Stimulated activated CD8-positive, alpha-beta memory T cell treated with anti-CD3 and anti-CD28 coated beads, Interleukin-15, amount 100 ng/mL, for 24 hours (primary cell): ENCODE measurements at places on chromosomes 3 and 15.

GRCh38 chr3:146395164-146395563 lies 74.2 kb downstream of the PLSCR2 start:
- DNase-seq: no peak

DNA sequence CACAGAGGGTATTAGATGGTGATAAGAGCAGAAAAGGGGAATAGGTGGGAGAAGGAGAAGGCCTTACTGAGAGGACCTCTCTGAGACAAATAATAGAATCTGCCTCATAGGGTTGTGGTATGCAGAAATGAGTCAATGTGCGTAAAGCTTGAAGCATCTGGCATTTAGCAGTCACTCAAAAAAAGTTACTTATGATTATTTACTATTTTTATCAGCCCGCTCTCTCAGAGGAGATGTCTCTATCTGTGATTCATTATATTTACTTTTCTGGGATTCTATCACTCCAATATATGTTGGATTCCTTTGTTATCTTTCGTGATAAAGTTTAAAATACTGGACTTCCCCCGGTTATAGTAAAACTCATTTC lies 4.6 kb upstream of the TM4SF1 start:
- DNase-seq: no peak

- DNase-seq: no peak
Observed at GRCh38 chr3:4647411-4647810, 154.3 kb downstream of the ITPR1 start.

GRCh38 chr3:30492322-30493192 lies 113.8 kb upstream of the TGFBR2 start:
- DNase-seq: no peak

DNA sequence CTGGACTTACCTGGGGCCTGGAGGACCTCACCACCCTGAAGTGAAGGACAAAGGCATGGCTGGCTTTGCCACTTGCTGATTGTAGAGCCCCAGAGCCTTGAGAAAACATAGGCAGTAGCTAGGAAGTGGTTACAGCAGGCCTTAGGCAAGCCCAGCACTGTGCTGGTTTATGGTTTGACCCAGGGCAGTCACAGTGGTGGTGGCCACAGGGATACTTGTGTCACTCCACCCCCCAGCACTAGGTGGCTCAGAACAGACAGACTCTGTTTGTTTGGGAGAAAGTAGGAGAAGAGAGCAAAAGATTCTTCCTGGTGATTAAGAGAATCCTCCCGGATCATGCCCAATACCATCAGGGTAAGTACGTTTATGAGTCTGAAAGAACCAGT lies 13.2 kb upstream of the COL8A1 start:
- no peak for DNase-seq

DNA sequence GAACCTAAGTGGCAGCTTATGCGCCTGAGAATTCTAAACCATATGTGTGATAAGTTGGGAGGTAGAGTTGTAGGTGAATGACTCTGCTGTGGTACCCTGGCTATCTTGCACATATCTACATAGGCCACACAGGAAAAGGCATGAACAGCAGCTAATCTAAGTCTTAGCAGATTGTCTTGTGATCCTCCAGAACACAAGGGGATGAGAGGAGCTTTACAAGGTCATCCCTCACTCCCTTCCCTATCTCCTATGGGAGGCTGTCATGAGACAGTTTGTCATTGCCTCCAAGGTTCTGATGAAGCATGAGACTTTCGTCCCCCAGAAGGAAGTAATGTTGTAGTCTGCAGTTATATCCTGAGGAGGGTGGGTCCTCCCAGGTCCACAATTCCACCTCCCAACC lies 3.7 kb upstream of the ZNF662 start:
- DNase-seq: no peak

DNA sequence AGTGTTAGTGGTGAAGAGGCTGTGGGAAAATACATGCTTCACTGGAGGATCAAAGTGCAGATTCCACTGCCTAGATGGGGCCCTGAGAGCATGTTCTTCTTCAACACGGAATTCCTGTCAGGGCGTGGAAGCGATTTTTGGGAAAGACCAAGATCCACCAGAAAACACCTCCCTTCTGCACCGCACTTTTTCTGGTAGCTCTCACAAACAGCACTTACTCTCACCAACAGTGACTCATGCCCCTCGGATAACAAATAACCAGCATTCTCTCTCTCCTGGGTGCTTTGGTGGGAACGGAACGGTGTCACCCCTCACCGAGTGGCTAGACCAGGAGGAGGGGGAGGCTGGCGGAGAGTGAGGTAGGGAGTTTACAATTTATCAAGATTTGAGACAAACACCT lies 40.1 kb downstream of the ADAMTSL3 start:
- no peak for DNase-seq

DNA sequence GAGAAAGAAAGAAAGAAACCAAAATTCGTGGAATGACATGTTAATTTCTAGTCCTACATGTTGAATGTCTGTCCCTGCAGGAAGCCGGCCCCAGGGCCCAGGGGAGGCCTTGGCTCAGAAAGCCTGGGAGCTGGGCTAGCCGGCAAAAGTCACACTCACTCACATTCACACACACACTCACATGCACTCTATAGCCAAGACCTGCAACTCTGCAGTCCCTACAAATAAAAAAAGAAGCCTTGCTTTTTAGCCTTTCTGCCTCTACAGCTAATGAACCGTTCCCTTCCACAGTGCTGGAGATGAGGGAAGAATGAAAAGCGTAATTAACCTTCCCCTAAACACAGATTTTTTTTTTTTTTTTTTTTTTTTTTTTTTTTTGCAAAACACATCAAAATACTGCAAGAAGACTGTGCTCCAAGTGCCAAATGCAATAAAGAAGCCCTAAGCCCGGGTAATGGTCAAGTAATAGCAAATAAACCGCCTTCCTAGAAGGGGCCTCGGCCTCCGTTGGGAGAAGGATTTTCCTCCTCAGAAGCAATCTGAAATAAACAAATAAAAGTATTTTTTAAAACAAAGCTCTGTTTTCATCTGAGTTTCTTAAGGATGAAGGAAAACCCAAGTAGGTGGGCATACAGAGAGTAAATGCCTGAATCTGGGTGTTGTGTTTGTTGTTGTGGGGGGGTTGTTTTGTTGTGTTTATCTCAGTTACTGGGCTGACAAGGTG lies 4.3 kb downstream of the MECOM start:
- no peak for DNase-seq

DNA sequence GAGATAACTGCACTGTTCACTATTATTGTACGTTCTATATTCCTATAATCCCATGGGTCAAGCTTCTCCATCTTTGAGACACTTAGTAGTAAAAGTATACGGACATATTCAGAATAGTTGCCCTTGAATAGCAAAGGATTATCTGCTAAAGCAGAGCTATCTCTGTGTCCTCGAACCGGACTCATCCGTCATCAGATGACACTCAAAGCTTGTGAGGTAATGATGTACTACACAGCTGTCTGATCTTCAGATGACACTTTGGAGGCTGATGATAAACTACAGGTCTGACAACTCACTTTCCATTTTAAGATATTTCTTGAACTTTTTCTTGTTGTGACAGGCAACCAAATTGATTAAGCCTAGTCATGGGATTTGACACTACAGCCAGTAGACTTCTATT lies 240.2 kb downstream of the SCAPER start:
- DNase-seq: no peak

GRCh38 chr3:65024148-65024547 lies 336.3 kb upstream of the ADAMTS9 start:
- DNase-seq: no peak

DNA sequence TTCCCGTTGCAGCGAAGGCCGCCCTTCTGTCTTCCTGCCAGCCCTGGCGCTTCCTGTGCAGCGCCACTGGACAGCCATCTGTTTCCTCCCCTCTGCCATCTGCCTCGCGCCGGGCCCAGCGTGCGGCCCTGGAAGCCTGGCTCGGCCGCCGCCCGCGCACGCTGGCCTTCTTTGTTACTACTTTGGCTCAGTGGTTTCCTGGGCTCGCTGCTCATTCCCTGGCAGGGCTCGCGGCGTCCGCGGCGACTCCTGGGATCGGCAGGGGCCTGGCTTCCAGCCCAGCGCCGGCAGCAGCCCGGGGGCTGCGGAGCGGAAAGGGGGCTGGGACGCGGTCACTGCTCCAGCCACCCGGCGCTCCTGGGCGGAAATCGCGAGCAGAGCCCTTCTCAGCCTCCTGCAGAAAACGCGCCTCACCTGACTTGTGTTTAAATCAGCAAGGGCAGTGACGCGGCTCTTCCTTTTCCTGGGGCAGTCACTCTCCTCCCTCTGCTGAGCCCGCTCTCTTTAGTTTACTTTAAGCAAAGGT lies 10.0 kb downstream of the CMTM7 start:
- DNase-seq: no peak

GRCh38 chr3:53552730-53553129 lies 58.3 kb downstream of the CACNA1D start:
- no peak for DNase-seq

DNA sequence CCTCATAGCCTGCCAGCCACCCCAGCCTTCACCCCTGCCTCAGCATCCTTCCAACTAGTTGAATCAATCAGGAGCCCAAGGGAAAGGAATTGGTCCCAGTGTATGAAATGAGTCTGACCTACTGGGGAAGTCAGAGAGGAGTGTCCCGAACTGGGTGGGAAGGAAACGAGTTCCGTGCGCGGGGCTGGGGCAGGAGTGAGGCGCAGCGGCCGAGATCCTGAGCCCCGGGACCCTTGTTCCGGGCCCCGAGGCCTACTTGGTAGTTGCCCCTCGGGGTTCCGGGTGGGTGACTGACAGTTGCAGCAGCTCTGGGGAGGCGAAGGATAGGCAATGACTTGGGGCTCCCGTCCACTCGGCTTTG lies 1.1 kb upstream of the PLCL2 start:
- no peak for DNase-seq

- no peak for DNase-seq
Observed at GRCh38 chr3:169552533-169552932, 111.0 kb downstream of the MECOM start.

- peak; percentile 54 for DNase-seq
Observed at GRCh38 chr3:129120254-129121004, 1.2 kb downstream of the RAB43 start.
